Left renal cortex interstitium (tissue), 4 donors: ENCODE measurements at places on chromosomes 6 and 20. TPM values are rescaled to one million over a fixed set of nuclear protein-coding genes. Genes with fewer than 3 reads are reported as not detected.

GRCh38 chr20:58130581-58130980 lies 97.9 kb downstream of the ANKRD60 start:
- DNase-seq: no peak

The TGM3 gene
- polyA plus RNA-seq: 0.98 TPM

The TFAP2B gene
- 17.2 TPM for polyA plus RNA-seq

The FOXS1 gene
- 8.7 TPM for polyA plus RNA-seq

The POLR1C gene
- 43.6 TPM for polyA plus RNA-seq
